ENCODE measurements at places on chromosomes 12 and 14. TPM values are rescaled to one million over a fixed set of nuclear protein-coding genes. Genes with fewer than 3 reads are reported as not detected.

- no peak for DNase-seq
Observed at GRCh38 chr14:73903028-73903427, 16.4 kb downstream of the ZNF410 start.

- no peak for DNase-seq
Observed at GRCh38 chr14:44901696-44902095, 60.1 kb downstream of the KLHL28 start.

GRCh38 chr14:23102801-23103200 is 2.0 kb downstream of the CIROP start:
- DNase-seq: no peak

DNA sequence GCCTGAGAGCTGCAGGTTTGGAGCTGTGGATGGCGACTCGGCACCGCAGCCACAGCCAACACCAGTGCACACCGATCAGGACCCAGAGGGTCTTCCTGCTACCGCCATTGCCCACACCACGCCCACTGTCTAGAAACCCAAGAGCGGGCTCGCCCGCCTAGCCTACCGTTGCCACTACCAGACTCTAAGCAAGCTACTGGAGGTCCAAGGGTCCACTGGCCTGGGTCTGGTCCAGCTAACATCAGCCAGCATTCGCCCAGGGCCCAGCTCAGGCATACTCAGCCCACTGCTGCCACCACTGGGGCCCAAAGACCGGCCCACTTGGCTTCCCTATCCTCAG is 30.5 kb upstream of the MON2 start:
- DNase-seq: no peak

DNA sequence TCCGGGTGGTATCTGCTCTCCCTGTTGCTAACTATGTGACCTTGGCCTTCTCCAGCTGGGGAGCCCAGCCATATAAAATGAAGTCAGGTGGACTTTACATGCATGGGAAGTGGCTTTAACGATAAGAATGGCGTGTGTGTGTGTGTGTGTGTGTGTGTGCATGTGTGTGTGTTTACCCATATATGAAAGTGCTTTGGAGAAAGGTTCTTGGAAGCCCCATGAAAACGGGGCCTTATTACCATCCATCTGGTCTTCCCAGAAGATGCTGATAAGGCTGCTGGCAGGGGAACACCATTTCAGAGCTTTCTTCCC is 94.8 kb downstream of the LRRC74A start:
- no peak for DNase-seq

- DNase-seq: no peak
Observed at GRCh38 chr14:93113678-93114067, 2.1 kb downstream of the ITPK1 start.

DNA sequence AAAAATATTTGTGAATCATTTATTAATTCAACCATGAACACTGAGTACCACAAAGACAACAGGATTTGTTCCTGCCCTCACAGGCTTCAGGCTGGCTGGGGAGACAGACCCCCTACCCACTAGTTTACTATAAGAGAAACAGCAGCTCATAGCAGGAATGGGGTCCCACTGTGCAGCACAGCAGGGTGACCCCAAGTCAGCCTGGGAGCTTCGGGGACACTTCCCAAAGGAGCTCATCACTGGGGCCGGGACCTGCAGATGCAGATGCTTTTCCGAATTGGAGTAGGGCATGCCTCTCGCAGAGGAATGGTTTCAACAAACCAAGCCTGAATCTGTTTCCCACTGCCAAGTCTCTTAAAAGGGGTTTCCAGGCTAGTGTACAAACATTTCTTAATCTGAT is 176.2 kb upstream of the PWP1 start:
- no peak for DNase-seq

GRCh38 chr12:45122768-45123380 is 72.0 kb upstream of the DBX2 start:
- DNase-seq: peak; percentile 46

DNA sequence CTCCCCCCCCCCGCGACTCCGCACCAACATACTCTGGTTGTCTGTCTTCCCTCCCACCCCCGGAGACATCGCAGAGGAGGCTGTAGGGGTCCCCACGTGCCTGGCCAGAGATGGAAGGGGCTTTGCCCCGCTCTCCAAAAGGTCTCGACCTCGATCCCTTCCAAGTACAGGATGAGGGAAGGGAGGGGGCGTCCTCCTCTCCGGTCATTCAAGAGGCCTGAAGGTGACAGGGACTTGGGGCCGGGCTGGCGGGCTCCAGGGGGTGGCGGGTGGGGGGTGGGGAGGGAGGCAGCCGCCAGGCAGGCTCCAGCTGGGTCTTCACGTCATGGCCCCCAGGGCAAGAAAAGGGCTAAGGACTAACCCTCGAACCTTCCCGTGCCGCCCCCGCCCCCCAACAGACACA is 15.1 kb downstream of the TBX3 start:
- DNase-seq: no peak

DNA sequence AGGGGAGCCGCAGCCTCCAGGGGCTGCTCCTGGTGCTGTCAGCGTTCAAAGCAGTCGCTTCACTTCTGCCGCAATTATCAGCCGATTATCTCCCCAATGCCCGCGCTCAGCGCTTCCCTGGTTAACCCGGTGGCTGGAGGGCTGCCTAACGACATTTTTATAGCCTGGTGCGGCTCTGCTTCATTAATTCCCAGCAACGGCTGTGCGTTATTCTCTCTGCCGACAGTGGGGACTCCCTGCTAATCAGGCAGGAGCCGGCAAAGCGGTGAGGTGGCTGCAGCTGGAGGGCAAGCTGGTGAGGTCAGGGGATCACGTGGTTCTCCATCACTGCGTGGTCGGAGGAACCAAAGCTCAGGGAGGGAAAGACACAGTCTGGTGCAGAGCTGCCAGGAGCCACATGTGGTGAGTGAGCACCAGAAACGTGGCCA is 62.9 kb downstream of the GLRX5 start:
- peak; percentile 17 for DNase-seq

DNA sequence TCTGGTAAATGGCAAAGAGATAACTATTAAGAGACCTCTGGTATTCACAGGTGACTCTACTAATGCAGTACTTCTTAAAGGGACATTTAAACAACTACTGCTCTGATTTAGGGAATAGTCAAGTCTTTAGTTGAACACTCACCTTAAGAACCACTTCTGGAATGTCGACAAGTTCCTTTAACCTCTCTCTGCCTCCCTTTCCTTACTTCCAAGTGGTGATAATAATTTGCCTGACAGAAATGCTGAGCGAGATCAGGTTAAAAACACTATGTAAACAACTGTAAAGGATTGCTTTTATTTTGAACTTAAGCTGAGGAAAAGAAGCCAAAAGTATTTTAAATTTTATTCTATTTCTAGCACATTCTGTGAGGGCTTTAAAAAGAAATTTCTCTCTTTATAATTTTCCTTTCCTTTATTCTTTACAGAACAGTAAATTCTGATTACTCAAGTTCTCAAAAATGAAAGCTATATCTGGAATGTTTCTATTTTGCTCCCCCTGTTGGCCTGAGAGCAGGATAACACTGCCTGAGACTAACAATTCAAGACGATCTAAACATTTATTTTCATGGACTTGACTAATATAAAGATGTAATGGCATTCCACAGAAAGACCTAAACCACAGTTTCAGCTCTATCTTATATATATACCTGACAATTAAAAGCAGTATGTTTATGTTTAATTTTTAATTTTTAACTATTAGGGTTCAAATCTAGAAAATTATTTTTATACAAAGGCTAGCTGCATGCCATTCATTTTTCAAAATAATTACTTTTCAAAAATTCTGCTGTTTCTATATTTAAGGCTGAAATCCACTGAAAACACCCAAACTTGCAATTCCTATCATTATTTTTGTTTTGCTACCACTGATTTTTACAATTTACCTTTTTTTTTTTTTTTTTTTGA is 29.2 kb downstream of the ZCCHC8 start:
- DNase-seq: peak; percentile 56

Gene TMEM117
- 7.2 TPM for total RNA-seq

- DNase-seq: no peak
Observed at GRCh38 chr12:112007945-112008344, 5.0 kb downstream of the TMEM116 start.

DNA sequence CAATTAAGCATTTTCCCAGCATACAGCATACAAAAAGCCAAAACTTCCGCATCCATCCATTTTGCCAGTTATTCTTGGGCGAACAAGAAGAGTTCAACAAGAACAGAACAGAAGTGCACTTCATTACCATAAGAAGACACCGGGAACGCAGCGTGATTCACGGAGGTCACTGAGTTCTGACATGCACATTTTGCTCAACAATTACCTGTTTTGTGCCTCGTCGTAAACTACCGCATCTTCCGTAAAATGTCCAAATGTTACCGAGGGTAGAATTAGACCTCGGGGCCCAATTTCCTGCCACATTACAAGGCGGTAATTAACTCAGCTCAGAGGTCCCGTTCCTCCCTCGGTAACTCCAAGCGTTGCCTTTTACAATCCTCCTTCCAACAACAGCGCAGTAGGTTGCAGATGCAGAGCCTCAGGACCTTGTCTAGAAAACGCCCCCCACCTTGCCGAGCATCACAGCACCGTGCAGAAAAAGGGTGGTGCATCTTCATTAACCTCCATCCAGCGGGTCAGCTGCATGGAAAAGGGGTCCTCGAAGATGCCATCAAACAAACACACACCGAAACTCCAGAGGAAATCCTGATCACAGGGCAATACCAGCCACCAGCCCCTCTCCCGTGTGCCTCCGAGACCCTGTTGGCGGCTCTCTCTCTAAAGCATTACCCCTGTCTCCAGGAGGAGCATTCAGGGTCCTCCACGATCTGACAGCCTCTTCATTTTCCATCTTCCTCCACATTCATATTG is 125.2 kb downstream of the BCL11B start:
- DNase-seq: no peak

GRCh38 chr12:131102493-131102931 is 148.8 kb downstream of the ADGRD1 start:
- no peak for DNase-seq

DNA sequence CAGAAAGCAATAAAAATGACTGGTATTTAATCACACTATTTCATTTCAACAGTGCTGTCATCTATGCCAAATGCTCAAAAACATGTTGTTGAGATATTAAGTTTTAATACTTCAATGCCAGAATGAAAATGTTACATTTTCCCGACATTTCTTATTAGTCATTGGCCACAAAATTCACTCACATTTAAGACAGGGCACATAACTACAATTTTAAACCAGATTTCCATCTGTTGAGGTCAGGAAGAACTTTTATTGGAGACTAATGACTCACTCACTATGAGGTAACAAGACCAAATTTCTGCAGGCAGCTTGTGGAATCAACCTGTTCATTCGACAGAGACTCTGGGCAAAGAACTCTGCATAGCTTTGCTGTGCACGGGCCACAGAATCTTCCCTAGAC is 36.8 kb downstream of the PPTC7 start:
- DNase-seq: peak; percentile 82

Gene FBXL14
- total RNA-seq: 6.1 TPM

Gene MANSC4
- total RNA-seq: not detected

DNA sequence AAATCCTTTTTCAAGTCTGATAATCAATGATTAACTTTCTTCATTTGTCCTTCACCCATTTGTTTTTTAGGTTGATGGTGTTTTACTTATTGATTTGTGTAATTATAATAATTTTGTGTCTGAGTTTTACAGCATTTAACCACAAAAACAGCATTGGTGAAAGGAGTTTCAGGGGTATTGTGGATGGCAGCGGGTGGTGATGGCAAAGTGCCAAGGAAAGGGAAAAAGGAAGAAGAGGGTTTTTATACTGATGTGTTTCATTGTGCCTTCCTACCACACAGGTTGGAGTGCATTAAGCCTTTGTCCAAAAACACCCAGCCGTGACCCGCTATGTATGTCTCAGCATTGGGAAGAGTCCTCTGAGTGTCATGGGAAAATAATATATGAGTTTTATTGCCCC is 150.3 kb downstream of the DAD1 start:
- DNase-seq: no peak

GRCh38 chr14:83342590-83342989 is 1808.9 kb upstream of the SEL1L start:
- peak; percentile 4 for DNase-seq

Gene KDM2B
- 18.4 TPM for total RNA-seq

Gene KCNC2
- total RNA-seq: not detected

All from H4 (cell line).